ENCODE measurements at places on chromosomes 16 and 17. TPM values are rescaled to one million over a fixed set of nuclear protein-coding genes. Genes with fewer than 3 reads are reported as not detected.

GRCh38 chr16:61900482-61900881, 135.8 kb downstream of the CDH8 start:
- no peak for DNase-seq

DNA sequence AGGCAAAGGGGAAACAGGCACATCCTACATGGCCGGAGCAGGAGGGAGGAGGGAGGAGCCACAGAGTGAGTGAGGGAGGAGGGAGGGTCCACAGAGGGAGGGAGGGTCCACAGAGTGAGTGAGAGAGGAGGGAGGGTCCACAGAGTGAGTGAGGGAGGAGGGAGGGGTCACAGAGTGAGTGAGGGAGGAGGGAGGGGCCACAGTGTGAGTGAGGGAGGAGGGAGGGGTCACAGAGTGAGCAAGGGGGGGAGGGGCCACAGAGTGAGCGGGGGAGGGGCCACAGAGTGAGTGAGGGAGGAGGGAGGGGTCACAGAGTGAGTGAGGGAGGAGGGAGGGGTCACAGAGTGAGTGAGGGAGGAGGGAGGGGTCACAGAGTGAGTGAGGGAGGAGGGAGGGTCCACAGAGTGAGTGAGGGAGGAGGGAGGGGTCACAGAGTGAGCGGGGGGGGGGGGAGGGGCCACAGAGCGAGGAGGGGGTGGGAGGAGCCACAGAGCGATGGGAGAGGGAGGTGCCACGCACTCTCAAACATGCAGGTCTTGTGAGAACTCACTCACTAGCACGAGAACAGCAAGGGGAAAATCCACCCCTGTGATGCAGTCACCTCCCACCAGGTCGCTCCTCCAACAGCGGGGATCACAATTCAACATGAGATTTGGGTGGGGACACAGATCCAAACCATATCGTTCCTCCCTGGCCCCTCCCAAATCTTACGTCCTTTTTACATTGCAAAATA, 24.3 kb upstream of the CDH15 start:
- no peak for DNase-seq

DNA sequence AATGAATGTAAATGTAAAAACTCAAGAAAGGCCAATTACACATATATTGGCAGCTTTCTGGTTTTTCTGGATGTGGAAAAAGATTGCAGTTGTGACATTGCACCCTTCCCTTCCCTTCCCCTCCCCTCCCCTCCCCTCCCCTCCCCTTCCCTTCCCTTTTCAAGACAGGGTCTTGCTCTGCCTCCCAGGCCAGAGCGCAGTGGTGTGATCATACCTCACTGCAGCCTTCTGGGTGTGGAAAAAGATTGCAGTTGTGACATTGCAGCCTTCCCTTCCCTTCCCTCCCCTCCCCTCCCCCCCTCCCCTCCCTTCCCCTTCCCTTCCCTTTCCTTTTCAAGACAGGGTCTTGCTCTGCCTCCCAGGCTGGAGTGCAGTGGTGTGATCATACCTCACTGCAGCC, 41.7 kb downstream of the PIK3R5 start:
- DNase-seq: no peak

DNA sequence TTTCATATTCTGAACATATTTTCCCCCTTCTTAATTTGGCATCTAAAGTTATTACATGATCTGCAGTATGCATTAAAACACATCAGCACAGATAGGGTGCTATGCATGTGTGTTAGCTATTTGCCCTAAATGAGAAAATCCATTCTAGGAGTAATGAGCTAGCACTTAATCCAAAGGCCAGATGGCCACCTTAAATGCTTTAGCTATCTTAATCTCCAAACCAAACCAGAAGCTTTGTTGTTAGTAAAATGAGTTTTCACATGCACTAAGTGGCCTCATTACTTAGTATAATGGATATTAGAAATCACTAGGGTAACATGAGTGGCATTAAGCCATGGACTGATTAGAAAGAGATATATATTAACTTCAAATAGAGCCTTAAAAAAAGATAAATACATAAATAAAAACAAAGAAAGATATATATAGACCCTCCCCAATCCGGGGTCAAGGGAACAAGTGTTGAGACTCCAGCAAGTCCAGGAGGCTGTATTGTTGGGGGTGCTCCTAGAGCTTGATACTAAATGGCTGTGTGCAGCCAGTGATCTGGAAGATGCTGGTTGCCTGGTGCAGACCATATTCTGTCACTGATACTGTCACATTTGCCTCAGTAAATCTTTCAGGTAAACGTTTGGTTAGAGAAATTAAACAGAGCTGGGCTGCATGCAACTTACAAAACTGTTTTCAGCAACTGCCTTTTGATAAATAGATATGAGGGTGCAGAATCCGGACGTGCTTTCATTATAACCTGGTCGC, 67.3 kb downstream of the MYH10 start:
- no peak for DNase-seq

GRCh38 chr16:57679767-57680482, 11.8 kb downstream of the ADGRG3 start:
- no peak for DNase-seq

GRCh38 chr16:35306915-35307314, 1847.5 kb downstream of the TP53TG3F start:
- no peak for DNase-seq

Gene MLST8
- 27.8 TPM for total RNA-seq

DNA sequence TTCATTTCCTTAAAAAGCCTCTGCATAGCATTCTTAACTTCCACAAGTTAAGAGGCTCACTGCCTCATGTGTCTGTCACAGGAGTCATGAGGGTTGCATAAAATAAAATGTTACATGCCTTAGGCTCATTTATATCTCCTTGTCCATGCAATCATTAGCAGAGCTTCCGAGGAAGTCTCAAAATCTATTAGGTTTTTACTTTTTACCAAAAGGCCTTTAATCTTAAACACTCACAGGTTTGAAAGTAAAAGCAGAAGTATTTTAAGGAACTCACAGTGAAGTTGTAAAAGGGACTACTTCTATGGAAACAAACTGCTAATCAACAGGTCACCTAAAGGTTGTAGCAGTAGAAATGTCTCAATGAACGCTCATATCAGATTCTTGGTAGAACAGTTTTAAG, 5.2 kb upstream of the ATP6V0A1 start:
- no peak for DNase-seq

DNA sequence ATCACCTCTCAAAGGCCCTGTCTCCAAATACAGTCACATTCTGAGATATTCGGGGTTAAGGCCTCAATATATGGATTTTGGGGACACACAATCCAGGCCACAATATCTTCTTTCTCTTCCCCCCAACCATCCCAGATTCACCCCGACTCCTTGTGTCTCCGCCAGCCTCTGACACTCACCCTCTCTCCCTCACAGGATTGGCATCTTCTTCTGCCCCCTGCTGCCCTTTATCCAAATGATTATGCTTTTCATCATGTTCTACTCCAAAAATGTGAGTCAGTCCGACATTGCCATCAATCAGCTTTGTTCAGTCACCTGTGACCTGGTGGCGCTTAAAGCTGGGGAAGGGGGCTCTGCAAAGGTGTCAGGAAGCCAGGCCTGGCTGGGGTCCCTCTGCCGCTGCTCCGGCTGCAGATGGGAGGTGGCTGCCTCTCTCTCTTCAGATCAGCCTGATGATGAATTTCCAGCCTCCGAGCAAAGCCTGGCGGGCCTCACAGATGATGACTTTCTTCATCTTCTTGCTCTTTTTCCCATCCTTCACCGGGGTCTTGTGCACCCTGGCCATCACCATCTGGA, 35.1 kb downstream of the GDE1 start:
- no peak for DNase-seq

DNA sequence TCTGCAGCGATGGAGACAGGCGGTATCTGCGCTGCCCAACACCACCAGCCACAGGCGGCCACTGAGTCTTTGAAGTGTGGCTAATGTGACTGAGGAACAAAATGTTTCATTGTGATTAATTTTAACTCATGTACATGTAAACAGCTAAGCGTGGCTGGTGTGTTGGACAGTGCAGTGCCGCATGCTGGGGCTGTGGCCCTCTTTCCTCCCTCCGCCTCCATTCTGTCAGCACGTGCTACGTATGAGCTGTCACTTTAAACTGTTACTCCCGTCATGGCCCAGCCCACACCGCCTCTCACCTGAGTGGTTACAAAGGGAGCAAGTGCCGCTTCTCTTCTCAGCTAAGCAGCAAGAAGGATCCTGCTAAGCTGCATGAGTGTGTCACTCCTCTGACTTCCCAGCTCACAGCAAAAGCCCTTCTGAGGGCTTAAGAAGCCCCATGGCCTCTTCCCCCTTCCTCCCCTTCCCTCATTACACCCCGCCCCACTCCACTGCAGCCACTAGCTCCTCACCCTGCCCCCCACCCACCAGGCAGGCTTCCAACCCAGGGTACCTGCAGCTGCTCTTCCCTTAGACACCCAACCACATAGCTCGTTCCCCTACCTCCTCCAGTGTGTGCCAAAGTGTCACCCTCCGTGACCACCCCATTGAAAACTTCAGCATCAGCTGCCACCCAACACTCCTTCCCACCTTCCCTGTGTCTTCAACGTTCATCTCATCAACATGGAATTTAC, 15.0 kb downstream of the HASPIN start:
- DNase-seq: peak; percentile 79

Gene HP
- total RNA-seq: not detected

GRCh38 chr16:46768809-46769208, 20.7 kb upstream of the MYLK3 start:
- DNase-seq: no peak

GRCh38 chr16:12119562-12119961, 143.0 kb downstream of the SNX29 start:
- no peak for DNase-seq

- no peak for DNase-seq
Observed at GRCh38 chr16:77250400-77250799, 51.2 kb downstream of the SYCE1L start.

- no peak for DNase-seq
Observed at GRCh38 chr17:32349503-32349853, 479 bp upstream of the ZNF207 start.

DNA sequence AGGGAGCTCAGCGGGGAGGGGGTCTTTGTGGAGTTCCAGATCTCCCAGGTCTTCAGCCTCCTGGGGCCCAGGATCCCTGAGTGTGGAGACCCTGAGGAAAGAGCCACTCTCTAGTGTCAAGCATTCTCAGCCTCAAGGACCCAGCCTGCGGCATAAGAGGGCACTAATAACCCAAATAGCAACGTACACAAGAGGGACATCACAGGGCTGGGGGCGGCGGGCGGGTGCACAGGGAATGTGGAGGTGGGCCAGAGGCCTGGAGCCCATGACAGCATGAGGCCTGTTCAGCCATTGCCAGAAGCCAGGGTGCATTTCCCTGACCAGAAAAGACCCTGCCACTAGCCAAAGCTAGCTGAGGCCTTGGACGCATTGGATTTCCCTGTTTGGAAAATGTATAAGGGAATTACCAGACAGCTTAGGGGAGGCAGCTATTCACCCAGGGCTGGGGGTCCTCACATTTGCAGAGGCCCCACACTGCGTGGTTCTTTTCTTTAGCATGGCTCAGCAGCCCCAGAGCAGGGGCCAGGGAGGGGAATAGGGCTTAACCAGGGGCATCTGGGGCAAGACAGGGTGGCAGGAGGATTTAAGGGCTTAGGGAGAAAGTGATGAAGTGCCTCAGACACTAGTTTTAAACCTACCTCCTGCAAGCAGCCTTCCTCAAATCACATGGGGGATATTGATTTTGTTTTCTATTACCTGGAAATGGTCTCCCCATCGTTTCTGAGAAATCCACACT, 13.5 kb upstream of the ALOX15B start:
- no peak for DNase-seq

DNA sequence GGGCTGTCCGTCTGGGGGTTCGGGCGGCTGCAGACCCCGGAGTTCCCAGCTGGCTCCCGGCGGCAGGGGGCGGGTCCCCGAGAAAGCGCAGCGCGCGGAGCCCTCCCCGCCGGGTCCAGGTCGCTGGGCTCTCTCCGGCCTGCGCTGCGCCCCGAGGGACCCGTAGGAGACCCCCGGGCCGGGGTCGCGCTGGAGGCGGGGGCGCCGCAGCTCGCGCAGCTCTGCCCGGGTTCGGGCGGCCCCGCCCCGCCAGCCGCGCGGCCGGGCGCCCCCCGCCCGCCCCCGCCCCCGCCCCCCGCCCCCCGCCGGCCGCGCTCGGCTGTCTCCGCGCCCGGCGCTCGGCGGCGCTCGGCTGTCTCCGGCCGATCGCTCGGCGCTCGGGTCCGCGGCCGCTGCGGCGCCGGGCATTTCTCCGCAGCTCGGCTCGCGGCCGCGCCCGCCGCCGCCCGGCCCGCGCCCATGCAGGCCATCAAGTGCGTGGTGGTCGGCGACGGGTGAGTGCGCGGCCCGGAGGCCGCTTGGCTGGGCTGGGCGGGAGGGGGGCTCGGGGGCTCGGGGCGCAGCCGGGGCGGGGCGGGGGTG, at the start of gene RAC3:
Gene RAC3 (plus strand): TSS at position 376 of the 582 bp plus-strand sequence. CDS start 84 bp downstream, at position 460.
- DNase-seq: peak; percentile 43

Gene SLC2A4
- total RNA-seq: not detected

Gene LPO
- not detected for total RNA-seq

Gene NPW
- not detected for total RNA-seq

DNA sequence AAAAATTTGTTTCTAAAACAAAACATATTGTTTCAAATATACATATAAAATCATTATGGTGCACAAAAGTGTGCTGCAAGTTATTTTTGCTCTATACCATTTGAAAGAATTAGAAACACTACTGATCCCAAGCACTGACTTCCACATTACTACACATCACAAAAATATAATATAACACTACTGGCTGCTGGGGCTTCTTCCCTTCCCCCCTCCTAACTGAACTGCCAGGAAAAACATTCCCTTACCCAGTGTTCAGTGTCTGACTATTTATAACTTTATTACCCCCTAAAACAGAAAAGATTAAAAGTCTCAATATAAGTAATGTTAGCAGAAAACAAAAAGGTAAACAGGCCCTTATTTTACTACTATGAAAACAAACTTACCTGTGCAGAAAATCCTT, 36.9 kb downstream of the GPATCH8 start:
- DNase-seq: no peak

- DNase-seq: no peak
Observed at GRCh38 chr16:47247690-47248089, 103.9 kb upstream of the NETO2 start.

Gene ACE
- 1.2 TPM for total RNA-seq

DNA sequence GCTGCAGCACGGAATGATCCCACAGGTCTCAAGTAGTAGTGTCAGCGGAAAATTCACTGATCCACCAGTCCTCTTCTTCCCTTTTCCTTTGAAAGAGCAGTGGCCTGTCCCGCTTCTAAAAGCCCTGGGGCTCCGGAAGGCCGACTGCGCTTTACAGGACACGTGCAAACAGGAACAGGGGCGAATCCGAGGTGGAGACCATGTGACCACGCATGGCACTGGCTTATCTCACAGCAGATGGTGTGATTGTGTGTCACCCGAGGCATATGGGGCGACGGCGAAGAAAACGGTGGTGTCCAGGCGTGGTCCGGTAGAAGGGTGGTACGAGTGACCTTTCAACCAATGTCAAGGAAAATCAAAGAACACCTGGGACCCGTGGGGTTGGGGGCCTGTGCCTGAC, 12.0 kb upstream of the KCNJ18 start:
- DNase-seq: no peak

DNA sequence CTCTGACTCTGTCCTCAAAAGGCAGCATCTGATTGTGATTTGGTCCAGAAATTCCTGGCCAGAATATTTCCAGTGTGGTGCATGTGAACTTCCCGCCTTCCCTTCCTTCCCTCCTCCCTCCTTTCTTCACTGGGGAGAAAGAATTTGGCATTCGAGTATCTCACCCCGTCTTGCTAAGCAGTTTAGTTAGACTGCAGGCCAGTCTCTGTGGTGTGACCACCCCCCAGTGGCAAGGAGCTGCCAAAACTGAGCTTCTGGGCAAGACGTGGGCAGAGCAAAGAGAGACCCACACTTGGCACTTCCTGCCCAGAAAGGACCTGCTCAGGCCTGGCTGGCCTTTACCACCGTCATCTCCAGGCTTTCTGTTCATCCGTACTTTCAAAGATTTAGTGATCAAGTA, 36.4 kb downstream of the SNX20 start:
- DNase-seq: no peak

Gene C17orf67
- total RNA-seq: 4.8 TPM

- no peak for DNase-seq
Observed at GRCh38 chr17:81184555-81184954, 18.5 kb upstream of the AATK start.

All from natural killer cell (primary cell).